ENCODE measurements at places on chromosomes 5 and 9. TPM values are rescaled to one million over a fixed set of nuclear protein-coding genes. Genes with fewer than 3 reads are reported as not detected.

The MEGF10 gene
- 1.3 TPM for total RNA-seq

DNA sequence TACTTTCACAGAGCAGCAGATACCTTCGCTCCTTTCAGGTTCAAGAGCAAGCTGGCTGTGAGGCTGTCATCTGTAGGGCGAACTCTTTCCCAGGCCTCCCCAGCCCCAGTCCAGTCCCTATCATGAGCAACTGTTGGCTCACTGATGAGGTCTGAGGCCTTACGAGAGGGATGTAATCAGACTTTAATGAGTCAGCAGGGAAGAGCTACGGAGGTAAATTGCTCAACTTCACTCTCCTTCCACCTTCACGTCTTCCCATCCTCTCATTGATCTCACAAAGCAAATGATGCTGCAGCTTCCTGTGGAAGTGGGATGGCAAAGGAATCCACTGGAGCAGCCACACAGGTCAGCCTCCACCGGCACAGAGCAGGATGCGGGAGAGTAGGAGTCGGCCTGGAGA is 130.7 kb upstream of the TBCA start:
- H3K4me1 ChIP-seq = no peaks in the 10 kb centered on the region
- no peak for DNase-seq
- H3K36me3 ChIP-seq = no peaks in the 10 kb centered on the region
- H3K4me3 ChIP-seq = no peak overlapping the region
- H3K27ac ChIP-seq = no peak overlapping the region

The TMC1 gene
- 0.23 TPM for total RNA-seq

GRCh38 chr9:97501177-97501971 is at the start of gene TMOD1:
Gene TMOD1, plus strand, starts transcription at chr9:97501666. Its CDS starts 22,523 bp downstream, at chr9:97524189.
- H3K36me3 ChIP-seq = peaks cover 6% of the 10 kb centered on the region
- H3K4me3 ChIP-seq = peak within 1 kb of the TSS; percentile 96
- peaks cover 17% of the 10 kb centered on the region for H3K4me1 ChIP-seq
- H3K27me3 ChIP-seq = no peaks in the 10 kb centered on the region
- DNase-seq = peak; percentile 79
- peak within 1 kb of the TSS; percentile 92 for H3K27ac ChIP-seq

DNA sequence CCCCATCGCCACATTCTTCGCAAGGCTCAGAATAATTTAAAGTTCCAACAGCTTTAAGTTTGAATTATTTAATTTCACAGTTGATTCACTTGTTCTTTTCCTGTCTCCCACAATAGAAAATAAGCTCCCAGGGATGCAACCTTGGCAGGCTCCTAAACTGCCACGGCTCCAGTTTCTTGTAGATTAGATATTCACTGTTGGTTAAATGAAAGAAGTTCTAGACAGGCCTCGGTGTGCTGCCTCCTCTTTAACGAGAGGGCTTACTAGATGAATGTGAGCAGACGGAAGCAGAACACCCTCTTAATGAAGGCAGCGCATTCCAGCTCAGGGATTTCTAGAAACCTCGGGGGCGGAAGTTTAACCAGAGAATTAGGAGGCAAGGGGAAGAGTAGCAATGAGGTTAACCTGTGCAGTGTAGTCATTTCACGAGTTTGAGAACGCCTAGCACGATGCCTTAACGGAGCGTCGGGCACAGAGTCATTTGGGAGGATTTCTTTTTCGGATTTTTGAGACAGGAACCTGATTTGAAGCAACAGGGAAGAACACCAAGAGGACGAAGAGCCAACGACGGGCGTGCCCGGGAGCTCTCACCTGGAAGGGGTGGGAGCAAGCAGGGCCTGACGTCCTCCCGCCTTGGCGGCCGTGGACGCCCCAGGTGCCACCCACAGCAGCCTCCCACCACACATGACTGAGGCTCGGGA is 637 bp upstream of the SMC5 start:
- H3K36me3 ChIP-seq = no peaks in the 10 kb centered on the region
- H3K27ac ChIP-seq = peak overlapping the region; percentile 94
- peak overlapping the region; percentile 81 for H3K4me3 ChIP-seq

- no peaks in the 10 kb centered on the region for H3K36me3 ChIP-seq
- no peaks in the 10 kb centered on the region for H3K27me3 ChIP-seq
- H3K4me1 ChIP-seq = no peaks in the 10 kb centered on the region
- no peak overlapping the region for H3K4me3 ChIP-seq
- no peak overlapping the region for H3K27ac ChIP-seq
Observed at GRCh38 chr5:121915765-121916164, 46.0 kb upstream of the SRFBP1 start.

The PKD2L2 gene
- total RNA-seq = not detected

- no peak for DNase-seq
- no peaks in the 10 kb centered on the region for H3K36me3 ChIP-seq
- no peak overlapping the region for H3K4me3 ChIP-seq
Observed at GRCh38 chr5:39200081-39200480, 19.3 kb downstream of the FYB1 start.

The POLR3G gene
- 0.35 TPM for total RNA-seq

GRCh38 chr5:74492230-74492629 is 148.3 kb downstream of the ENC1 start:
- no peaks in the 10 kb centered on the region for H3K27me3 ChIP-seq
- DNase-seq = no peak
- H3K36me3 ChIP-seq = no peaks in the 10 kb centered on the region

DNA sequence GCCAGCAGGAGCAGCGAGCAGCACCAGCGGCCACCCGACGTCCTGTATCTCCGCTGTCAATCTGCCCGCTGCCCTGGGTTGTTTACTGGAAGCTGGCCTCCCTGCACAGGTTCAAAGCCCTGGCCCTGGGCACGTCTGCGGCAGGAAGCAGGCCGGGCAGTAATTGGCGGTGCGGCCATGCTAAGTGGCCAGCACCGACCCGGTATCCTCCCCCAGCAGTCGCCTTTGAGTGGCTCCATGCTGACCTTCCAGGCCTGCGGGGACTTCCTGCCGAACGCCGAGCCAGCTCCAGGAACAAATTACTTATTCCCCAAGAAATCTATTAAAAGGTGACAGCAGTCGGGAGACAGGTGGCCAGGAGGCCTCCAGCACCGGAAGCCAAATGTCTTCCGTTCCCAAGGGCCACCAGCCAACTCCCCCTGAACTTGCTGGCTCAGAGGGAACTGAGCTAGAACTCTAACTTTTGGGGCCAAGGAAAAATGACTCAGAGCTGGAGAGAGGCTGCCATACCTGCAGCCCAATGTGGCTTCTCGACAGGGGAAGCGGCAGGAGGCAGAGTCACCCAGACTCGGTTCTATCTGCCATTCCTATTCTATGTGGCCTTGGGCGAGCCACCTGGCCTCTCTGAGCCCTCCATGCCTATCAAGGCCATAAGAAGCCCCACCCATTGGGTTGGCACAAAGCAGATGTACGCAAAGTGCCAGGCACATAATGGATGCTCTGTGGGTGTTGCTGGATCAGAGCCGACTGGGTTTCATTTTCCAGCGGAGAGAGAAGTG is 13.7 kb upstream of the PSMB7 start:
- H3K4me3 ChIP-seq = no peak overlapping the region
- no peaks in the 10 kb centered on the region for H3K27me3 ChIP-seq
- H3K4me1 ChIP-seq = no peaks in the 10 kb centered on the region
- no peak overlapping the region for H3K27ac ChIP-seq
- DNase-seq = no peak

DNA sequence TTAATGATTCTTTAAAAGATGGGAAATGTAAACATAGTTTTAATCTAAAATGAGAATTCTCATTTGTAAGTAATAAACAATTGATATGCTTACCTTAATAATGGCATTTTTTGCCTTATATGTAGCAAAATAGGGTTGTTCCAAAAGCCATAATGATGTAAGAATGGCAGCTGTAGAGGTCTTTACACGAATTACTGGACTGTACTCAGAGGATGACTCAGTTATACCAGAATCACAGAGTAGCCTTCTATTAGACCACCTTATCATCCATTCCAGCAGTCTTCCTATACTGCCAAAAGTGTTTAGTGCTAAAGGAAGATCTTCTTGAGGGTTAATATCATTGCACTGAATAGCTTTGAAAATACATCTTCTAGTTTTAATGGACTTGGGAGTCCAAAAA is 66.5 kb downstream of the CPLANE1 start:
- H3K4me1 ChIP-seq = no peaks in the 10 kb centered on the region
- no peak for DNase-seq
- no peak overlapping the region for H3K27ac ChIP-seq

- peaks cover 21% of the 10 kb centered on the region for H3K4me1 ChIP-seq
- no peak overlapping the region for H3K27ac ChIP-seq
- H3K4me3 ChIP-seq = no peak overlapping the region
- no peaks in the 10 kb centered on the region for H3K36me3 ChIP-seq
- no peak for DNase-seq
- H3K27me3 ChIP-seq = no peaks in the 10 kb centered on the region
Observed at GRCh38 chr5:5420251-5420650, 2.2 kb upstream of the ICE1 start.

DNA sequence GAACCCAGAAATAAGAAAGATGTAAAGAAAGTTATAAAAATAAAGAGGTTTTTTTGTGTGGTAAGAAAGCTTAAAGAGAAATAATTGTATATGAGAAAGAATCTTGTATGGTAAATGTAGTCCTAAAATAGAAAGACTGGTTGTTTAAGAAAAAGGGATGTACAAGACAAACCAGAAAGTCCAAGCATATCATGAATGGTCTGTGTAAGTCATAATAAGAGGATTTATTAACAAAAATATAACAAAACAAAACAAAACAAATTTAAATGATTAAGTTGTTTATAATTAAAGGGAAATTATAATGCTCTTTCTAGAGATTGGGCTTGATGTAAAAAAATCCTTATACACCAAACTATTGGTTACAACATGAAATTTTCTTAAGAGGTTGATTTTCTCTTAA is 590.4 kb upstream of the PTGER4 start:
- no peaks in the 10 kb centered on the region for H3K4me1 ChIP-seq
- no peak overlapping the region for H3K27ac ChIP-seq
- H3K27me3 ChIP-seq = no peaks in the 10 kb centered on the region
- no peak for DNase-seq
- H3K36me3 ChIP-seq = no peaks in the 10 kb centered on the region

The PCDHAC1 gene
- total RNA-seq = 0.08 TPM

DNA sequence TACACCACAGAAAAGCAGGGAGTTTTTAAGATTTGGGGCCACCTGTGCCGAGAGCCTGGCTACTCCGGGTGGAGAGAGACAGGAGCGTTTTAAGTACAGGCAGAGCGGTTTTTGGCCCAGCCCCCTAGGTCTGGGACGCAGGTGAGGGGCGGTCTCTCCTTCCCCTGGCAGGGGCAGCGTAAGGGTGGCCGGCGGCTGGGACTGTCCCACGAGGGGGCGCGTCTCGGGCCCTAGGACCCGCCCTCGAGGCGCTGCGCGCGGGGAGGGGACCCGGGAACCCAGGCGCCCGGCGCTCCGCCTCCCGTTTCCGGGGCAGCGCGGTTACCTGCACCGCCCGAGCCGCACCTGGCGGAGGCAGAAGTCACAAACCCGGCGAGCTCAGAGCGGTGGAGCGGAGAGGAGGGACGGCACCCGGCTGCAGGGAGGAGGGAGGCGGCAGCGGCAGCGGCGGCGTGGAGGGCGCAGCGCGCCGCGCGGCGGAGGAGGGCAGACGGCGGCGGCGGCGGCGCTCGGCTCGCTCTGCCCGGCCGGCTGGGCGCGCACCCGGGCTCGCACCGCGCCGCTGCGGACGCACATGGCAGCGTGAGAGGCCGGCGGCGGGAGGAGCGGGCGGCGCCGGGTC is at the start of gene WWC1:
Gene WWC1, plus strand, starts transcription at position 304 of the 622 bp plus-strand sequence. CDS start 508 bp downstream, outside the sequence.
- H3K27ac ChIP-seq = no peak within 1 kb of the TSS
- no peaks in the 10 kb centered on the region for H3K36me3 ChIP-seq
- H3K4me3 ChIP-seq = peak within 1 kb of the TSS; percentile 45
- no peak for DNase-seq
- no peaks in the 10 kb centered on the region for H3K4me1 ChIP-seq

DNA sequence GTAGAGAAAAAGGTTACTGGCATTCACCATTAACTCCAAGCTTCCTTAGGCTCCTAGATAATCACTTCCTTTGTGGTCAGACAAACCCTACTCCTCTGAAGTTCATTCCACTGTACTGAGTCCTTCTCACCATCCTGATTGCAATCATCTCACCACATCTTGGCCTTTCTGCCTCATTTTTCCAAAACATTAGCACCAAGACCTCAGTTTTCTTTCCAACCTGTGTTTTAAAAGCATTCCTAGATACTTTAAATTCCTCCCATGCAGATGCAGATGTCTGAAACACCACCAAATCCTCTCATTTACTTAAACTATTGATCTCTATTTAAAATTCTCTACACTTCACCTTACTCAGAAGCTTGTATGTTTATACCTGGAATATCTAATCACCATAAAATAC is 961.3 kb upstream of the CTNND2 start:
- no peak overlapping the region for H3K27ac ChIP-seq
- no peaks in the 10 kb centered on the region for H3K4me1 ChIP-seq
- no peak for DNase-seq

DNA sequence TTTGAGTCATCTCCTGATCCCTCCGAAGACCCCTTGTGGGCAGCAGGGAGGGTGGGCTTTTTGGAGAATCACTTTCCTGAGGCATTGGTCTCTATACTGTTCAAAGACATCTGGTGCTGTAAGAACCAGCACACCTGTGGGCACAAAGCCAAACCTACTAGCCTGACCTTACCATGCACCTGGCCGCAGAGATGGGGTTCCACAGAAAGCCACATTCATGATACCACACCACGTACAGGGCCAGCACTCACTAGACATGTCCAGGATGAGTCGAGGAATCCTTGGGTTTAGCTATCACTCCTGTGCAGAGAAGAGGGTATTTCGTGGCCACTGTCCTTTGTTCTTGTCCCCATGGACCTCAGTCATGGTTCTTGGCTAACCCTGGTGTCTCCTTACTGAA is 203.4 kb downstream of the CACNA1B start:
- no peaks in the 10 kb centered on the region for H3K36me3 ChIP-seq
- H3K4me1 ChIP-seq = no peaks in the 10 kb centered on the region
- no peak for DNase-seq

DNA sequence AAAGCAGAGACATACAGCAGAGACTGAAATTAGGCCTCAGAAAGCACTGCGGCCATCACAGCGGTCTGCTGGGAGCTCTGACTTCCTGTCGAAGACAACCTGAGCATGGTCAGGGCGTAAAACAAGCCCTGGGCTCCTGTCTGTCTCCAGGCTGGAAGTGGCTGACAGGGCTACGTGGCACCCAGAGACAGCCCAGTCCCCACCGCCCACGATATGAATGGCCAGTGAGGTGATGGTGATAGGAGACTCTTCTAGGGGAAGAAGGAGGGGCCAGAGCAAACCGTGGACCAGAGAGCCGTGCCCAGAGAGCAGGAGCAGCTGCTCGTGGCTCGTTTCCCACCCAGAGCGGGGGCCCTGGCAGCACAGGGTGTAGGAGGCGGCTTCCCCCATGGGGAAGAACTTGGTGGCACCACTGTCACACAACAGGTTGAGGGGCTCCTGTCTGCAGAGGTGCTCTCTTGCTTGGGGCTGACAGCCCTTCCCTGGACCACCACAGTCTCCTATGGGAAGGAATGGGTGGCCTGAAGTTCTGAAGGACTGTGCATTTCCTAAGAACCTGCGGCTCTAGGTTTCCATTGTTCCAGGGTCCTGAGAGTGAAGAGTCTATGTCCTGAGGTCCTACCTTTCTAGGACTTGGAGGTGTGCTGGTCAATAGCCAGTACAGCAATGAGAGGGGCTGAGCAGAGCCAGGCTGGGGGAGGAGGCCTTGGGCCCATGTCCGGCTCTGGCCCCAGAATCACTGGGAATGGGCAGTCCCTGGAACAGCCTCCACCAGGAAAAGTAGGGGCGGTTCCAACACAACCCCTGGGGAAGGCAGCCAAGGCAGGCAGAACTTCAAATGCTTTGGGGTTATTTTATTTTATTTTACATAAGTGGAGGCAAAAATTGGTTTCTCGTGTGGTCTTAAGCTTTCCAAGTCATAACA is 56.4 kb downstream of the BARX1 start:
- DNase-seq = no peak
- H3K4me3 ChIP-seq = no peak overlapping the region
- no peaks in the 10 kb centered on the region for H3K36me3 ChIP-seq
- no peak overlapping the region for H3K27ac ChIP-seq
- no peaks in the 10 kb centered on the region for H3K4me1 ChIP-seq
- no peaks in the 10 kb centered on the region for H3K27me3 ChIP-seq

All from heart left ventricle (tissue), 16 donors.